ENCODE measurements at places on chromosomes 11 and 22. TPM values are rescaled to one million over a fixed set of nuclear protein-coding genes. Genes with fewer than 3 reads are reported as not detected.

GRCh38 chr11:113159988-113160807 is 154.2 kb upstream of the TTC12 start:
- DNase-seq = no peak

DNA sequence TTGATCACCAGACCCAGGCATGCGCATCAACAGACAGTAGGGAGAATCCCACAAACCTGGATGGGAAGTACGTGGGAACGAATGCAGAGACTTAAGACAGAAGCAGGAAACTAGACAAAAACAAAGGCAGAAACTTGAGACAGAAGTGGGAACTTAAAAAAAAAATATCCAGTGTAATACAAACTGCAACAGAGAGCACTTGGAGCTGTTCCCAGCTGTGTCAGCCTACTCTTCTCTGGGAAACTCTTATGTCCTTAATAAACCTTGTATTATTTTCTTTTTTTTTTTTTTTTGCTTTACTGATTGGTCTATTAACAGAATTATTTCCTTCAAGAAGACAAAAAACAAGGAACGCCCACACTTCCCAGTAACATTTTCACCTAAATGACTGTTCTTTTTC is 1818.1 kb upstream of the RAG2 start:
- no peak for DNase-seq

TMEM41B gene
- 81.1 TPM for total RNA-seq

POTEH gene
- total RNA-seq = not detected

GRCh38 chr11:8747173-8747572 is 64.6 kb downstream of the RPL27A start:
- no peak for DNase-seq

- no peak for DNase-seq
Observed at GRCh38 chr22:43880541-43880991, 11.2 kb downstream of the PNPLA5 start.

GRCh38 chr11:12547953-12548650 is 126.1 kb upstream of the TEAD1 start:
- DNase-seq = no peak

DNA sequence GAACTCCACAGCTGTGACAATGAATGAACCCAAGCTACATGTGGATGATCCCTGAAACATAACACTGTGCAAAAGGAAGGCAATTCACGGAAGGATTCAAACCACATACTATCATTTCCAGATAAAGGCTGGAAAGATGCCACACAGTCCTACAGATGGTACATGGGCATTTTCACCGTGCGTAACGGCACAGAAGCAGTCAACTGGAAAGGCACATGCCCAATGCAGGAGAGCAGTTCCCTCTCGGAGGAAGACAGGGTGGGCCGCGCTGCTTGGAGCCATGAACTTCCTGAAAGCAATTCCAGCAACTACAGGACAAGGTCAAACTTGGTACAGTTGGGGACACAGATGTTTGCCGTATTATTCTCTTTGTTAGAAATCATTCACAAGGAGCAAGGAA is 103.7 kb downstream of the SHANK2 start:
- peak; percentile 20 for DNase-seq

DNA sequence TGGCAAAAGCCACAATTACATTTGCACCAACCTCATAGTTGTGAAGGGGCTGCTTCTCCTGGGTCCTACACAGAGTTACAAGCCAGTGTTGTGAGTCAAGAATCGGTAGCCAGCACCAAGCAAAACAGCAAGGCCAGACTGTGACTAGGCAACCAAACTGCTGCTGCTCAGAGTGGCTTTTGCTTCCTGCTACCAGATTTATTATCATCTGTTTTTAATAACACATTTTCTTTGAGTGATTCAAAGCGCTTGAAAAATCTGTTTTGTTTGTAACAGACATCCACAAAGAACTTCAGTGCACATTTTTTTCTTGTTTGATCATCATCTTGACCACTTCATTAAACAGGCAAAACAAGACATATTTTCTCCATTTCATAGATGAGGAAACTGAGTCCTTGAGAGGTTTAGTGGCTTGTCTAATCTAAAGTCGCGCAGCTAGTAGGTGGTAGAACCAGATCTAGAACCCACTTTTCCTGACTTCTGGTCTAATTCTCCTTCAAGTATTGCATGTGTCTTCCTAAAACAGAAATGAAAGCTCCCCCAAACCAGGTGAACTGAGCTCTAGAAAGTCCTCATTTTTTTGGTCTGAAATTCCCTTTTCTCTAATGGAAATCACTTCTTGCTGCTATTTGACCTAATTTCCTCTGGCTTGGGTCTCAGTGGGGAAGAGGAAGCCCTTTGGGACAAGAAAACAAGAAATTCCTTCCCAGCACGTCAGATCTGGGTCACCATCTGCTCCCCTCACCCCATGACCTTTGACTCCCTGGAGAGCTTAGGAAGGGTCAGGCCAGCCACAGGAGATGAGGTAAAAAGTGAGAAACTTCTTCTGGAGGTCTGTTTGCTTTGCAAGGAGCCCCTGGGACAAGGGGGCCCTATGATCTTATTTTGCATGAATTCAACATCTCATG is 39.9 kb downstream of the CWC15 start:
- peak; percentile 47 for DNase-seq

DNA sequence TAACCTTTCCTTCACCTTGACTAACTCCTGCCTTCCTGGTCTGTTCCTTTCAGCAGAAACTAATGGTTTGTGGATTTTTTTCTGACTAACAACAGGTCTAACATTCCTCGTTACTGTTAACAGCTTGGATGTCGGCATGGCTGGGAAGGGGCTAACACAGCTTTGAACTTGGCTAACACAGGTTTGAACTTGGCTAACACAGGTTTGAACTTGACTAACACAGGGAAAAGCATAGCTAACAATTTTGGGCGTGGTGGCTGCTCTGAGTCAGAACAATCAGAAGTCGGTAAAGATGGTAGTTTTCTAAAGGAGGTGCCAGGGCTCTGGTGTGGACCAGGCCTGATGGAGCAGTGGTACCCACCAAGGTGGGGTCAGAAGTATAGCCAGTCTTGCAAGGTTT is 16.1 kb downstream of the MIAT start:
- peak; percentile 72 for DNase-seq
